ENCODE measurements at places on chromosomes 7 and 10. TPM values are rescaled to one million over a fixed set of nuclear protein-coding genes. Genes with fewer than 3 reads are reported as not detected.
A peak's percentile ranks its signal among the peaks of the same experiment; 100 is the strongest.

The SRGN gene
- 363 TPM for total RNA-seq

DNA sequence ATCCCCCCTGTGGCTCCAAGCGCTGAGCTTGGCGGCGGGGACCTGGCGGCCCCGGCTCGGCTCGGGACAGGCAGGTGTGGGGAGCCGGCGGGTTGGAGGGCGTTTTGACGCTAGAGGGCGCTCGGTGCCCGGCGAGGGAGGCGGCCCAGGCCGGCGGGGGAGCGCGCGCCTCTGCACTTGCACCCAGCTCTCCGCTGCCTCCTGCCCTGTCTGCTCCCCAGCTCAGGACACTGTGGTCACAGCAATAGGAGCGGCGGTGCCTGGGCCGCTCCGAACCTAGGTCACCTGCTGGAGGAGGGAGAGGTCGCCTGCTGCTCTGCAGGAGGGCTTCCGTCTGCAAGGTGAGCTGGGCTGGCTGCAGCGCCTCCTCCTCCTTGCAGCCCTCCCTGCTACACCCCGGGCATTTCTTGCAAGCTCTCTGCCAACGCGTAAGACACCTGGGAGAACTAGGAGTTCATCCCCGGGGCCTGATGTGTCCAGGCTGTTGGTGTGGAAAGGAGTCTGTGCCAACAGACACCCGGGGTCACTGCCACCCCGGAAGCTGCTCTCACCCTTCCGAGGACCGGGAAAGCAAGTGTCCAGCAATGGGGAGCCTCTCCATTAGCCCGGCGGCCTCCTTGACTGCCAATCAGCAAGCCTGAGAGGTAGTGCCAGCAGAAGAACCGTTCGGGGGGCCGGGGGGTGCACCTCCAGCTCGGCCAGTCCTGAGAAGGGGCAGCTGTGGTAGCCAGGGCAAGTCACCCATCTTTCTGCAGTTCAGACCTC is 620.4 kb downstream of the GALNT17 start:
- peak; percentile 5 for DNase-seq

GRCh38 chr7:36852931-36853330 is 128.6 kb upstream of the AOAH start:
- DNase-seq = no peak

- no peak for DNase-seq
These were observed 52.6 kb upstream of the ICA1 start for GRCh38 chr7:8314566-8314965.

DNA sequence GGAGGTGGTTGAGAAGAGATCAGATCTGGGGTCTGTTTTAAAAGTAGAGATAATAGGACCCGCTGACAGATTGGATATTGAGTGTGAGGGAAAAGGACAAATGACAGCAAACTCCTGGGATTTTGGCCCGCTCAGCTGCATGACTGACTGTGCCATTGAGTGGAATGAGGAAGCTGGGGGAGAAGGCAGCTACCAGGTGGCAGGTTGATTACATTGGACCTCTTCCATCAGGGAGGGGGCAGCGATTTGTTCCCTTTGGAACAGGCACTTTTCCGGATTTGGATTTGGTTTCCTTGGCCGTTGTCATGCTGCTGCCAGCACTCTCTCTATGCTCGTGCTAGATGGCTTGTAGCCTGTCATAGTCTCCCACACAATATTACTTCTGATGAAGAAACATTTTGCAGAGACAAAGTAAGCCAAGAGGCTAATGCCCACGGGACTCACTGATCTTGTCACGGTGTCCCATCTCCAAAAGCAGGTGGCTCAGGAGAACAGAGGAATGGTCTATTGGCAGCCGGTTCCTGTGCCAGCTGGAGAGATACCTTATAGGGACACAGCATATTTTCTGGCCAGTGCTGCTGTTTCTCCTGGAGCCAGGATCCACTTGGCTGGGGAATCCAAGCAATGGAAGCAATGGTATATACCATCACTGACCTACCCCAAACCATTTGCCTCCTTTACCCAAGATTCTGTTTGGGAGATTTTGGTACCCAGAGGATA is 69.1 kb upstream of the WAC start:
- DNase-seq = no peak

DNA sequence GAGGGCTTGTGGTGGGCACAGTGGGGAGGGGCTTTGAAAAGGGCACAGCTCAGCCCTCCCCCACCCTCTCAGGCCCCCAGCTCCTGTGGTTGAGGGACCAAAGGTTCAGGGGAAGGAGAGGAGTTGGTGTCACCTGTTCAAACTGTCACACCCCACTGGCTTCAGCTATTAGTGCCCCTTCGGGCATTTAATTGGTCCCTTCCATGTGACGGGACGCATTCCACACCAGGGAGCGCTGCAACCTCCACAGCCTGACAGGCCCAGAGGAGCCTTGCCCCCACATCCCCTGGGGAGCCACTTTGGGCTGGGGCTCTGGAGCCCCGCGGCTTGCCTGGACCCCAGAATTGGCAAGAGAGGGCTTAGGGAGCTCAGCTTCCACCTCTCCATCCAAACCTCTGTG is 75.7 kb downstream of the C10orf105 start:
- no peak for DNase-seq

The CCDC201 gene
- total RNA-seq = not detected

DNA sequence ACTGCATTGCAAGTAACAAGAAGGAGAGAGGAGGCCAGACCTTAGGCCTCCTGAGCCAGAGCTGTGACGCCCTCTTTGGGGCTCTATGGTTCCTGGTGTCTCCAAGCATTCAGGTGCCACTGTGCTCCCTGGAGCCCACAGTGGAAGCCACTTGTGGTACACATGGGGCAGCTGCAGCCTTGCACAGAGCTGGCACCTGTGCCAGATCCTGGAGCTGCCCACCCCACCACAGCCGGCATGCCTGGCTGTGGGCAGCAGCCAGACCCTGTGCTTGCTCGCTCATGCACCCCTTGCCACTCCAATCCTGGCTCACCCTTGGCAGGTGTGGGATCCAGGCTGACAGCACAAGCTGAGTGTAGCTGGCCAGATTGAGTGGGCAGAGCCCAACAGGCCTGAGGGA is 173.8 kb upstream of the SMIM30 start:
- DNase-seq = no peak

DNA sequence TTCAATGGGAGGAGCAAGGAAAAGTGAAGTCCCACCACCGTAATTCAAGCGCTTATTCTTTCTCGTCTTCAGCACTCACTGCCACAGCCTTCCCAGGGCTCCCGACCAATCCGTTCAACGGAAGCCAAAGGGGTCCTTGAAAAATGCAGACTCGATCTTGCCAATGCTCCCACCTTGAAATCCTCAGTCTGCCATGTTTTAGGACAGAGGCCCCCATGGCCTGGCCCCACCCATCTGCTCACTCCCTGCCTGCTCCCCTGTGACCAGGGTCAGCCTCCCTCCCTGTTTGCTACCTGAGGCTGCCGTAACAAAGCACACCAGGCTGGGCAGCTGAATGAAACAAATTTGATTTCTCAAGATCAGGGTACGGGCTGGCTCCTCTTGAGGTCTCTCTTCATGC is 3.0 kb upstream of the DNAAF5 start:
- DNase-seq = no peak

DNA sequence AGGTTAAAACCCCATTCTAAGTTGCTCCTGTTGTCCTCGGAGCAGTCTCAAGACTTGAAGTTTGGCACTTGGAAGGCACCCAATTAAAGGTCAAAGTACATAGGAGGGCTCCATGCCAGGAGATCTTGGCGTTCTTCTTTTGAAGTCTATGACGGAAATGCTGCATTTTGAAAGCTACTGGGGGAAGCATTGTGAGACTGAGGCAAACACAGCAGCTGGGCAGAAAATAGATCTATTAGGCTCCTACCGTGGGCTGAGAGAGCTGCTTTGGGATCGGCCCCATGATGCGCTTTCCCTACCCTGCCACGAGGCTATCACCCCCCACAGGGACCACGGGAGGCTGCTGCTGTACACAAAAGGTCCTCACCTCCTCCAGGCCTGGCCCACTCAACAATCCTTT is 20.0 kb downstream of the KIAA1549 start:
- DNase-seq = no peak

The HTR7 gene
- total RNA-seq = 0.77 TPM

DNA sequence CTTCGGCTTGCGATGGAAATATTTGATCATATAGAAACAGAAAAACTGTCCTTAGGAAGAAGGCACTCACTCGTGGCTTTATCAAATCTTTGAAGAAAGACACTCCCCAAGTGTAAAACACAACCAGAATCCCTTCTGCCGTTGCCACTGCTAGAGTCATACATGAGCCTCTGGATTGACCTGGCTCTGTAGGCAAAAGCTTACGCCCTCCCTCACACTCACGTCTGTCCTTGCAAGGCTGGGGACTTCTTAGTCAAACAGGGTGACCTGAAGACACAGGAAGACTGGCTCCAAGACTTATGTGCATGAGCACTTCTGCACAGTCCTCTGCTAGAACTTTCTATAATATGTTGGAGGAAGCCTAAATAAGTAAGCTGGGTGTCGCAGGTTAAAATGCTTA is 135.4 kb upstream of the MDFIC start:
- no peak for DNase-seq

The CALML5 gene
- total RNA-seq = not detected

The ACTR3C gene
- 0.50 TPM for total RNA-seq

The GNGT1 gene
- total RNA-seq = not detected

GRCh38 chr7:135940077-135941075 is 36.8 kb downstream of the MTPN start:
- DNase-seq = no peak

DNA sequence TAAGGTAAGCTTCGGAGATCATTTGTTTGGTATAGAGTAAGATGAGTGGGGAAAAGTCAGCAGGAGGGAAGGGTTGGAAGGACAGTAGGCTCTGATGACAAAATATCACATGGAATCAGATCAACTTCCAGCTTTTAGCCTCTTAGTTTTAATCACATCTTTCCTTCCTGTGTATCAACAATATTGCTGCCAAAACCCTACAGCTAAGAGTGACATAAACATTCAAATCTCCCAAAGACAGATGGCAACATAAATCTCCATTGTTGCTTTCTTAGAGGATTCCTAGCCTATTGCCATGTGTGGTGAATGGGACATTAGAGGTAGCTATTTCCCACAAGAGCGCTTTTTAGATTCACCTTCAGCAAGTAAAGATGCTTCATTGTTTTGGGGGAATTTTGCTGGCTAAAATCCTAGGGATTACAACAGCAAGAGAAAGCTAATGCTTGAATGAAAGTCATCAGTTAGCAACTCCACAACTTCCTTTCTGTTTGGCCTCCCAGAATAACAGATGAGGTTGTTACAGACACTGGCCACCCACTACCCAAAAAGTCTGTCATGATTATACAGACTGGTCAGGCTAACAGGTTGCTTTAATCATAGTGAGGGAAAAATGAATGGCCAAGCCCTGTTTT is 35.2 kb upstream of the FZD1 start:
- peak; percentile 40 for DNase-seq

DNA sequence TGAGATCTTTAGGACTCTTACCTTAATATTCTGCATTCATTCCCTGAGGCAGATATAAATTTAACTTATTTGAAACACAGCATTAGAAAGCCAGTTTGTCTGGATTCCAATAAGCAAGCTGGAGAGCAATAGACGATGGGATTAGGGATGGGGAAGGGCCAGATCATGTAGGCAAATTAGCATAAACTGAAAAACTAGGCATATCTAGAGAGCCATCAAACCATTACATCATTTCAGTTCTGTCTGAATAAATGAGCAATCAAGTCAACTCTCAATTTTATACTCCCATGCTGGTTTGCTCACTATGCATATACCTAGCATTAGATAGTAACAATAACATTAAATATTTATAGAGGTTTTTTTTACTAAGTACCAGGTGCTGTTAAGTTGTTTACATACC is 583.6 kb upstream of the LRRN3 start:
- no peak for DNase-seq

- no peak for DNase-seq
These were observed 9.9 kb downstream of the PHTF2 start for GRCh38 chr7:77808517-77808916.

- no peak for DNase-seq
These were observed 17.2 kb downstream of the ABCC2 start for GRCh38 chr10:99799613-99800012.

DNA sequence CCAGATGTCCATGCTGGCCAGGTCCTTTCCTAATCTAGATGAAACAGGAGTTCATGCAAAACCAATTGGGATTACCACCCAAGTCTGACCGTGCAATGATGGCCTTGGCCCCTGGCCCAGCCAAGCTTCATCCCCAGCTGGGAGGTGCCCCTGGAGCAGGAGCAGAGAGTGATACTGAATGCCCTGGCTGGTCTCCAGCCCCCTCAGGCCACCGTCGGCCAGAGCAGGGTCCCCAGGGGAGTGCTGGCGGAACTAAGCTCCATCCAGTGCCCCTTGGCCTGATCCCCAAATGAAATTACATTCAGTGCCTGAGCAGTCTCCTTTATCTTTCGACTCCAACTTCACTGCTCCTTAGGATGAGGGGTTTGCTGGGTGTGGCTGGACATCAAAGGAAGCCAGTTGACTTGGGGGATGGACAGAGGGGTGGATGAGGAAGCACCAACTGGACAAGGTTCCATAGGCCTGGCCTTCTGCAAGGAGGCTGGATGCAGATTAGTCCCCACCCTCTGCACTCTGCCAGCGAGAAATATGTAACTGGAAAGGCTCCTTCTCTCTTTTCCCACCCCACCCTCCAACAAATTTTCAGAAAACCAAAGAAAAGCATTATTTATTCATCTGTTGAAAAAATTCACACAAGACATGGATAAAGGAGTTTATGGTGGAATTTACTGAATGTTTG is 275.5 kb downstream of the PLXNA4 start:
- no peak for DNase-seq

The TEX47 gene
- total RNA-seq = not detected
